Nephron progenitor cell (in vitro differentiated cells): ENCODE measurements at places on chromosomes 16 and 17.

DNA sequence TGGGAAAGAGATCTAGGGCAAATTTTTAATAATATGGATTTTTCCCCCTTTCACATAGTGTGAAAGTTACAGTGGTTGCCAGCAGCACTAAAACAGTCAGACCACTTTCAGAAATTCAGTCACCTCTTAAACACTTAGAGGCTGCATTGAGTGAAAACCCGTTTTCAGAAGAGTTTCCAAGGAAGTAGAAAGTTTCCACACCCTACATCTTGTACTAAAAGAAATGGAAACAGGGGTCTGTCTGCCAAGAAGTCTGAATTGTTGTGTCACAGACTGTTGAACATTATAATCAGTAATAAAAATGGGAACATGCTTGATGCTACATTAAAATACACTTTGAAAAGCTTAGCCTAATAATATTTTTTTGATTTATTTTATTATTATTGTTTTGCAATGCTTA is 278.9 kb upstream of the KCNJ16 start:
- DNase-seq, result no peak

DNA sequence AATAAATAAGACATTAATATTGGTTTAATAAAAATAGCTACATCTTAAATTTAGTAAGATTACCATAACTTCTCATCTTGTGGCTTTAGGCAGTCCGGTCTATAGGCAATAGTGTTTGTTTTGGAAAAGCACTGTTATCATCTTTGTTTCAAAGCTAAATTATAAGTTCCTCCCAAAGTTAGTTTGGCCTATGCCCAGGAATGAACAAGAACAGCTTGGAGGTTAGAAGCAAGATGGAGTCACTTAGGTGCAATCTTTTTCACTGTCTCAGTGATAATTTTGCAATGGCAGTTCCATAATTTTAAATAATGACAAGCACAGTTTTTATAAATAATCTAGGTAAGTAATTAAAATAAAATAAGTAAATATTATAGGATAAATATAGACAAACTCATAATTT is 6.0 kb upstream of the LDHD start:
- DNase-seq, result no peak

DNA sequence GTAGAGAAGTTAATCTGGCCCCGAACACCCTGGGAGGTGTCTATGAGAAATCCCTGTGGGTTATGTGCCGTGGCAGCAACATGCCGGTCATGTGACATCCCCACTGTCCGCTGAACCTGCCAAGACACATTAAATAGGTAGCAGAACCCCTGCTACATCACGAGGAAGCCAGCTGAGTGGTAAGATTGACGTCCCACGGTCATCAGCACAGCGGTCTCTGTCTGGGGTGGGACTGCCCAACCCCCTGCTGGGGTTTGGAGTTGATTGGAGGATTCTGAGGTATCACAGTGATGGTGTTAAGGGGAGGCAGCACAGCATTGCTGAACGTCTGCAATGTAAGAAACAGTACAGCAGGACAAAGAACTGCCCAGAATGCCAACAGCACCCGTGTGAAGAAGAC is 2.0 kb downstream of the TMED6 start:
- no peak for DNase-seq

- no peak for DNase-seq
These were observed 19.4 kb downstream of the RARA start for GRCh38 chr17:40328386-40328766.

GRCh38 chr17:49288388-49288787 is 57.8 kb upstream of the PHOSPHO1 start:
- DNase-seq, result no peak

GRCh38 chr16:79662669-79663313 is 62.3 kb upstream of the MAF start:
- no peak for DNase-seq

- DNase-seq, result no peak
These were observed 4.1 kb downstream of the PDF start for GRCh38 chr16:69326172-69326873.

DNA sequence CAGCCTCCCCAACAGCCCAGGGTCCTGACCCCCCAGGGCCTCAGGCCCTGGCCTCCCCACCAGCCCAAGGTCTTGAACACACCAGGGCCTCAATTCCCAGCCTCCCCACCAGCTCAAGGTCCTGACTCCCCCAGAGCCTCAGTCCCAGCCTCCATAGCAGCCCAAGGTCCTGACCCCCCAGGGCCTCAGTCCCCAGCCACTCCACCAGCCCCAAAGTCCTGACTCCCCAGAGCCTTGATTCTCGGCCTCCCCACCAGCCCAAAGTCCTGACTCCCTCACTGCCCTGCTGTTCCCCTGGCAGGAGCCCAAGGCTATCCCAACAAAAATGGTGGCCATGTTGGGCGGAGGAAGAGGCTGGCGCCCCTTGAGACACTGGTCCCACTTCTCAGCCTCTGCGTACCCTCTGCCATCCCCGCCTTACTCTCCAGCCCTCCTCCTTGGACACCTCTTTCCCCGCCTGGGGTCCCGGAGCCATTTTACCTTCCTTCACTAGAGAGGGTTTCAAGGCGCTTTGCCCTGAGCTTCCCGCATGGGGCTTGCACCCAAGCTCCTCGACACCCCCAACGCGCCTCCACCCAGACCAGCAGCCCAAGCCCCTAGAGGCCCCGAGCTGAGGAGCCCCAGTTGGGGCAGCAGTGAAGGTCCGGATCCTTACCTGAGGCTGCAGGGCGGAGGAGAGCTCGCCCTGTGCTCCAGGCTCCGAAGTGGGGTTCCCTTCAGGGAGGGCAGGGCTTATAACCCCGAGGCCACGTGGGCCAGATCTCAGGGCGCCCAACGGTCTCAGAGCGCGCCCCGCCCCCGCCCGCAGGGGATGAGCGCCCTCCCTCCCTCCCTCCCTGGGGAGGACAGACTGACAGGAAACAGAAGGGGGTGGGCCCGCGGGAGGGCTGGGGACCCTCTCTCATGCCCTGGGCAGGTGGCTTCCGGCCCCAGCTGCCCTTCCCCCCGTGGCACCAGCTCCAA is 3.5 kb upstream of the TSPOAP1 start:
- no peak for DNase-seq

GRCh38 chr17:32349503-32349853 is 479 bp upstream of the ZNF207 start:
- DNase-seq, result no peak

DNA sequence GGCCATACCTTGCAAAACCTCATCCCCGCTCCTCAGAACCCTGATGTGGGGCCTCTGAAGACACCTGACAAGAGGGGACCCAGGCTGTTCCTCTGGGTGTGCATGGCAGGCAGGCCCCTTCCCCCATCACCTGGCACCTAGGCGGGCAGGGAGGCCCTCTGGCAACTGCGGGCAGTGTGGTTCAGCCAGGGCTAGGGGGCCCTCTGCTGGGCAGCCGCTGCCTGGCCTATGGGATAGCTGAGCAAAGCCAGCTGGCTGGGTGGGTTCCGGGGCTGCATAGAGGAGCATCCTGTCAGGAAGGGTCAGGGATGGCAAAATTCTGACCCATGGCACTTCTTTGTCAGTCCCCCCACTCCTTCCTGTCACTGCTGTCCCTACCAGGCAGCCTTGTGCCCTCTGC is 228.7 kb upstream of the ASIC2 start:
- DNase-seq, result peak; percentile 46

DNA sequence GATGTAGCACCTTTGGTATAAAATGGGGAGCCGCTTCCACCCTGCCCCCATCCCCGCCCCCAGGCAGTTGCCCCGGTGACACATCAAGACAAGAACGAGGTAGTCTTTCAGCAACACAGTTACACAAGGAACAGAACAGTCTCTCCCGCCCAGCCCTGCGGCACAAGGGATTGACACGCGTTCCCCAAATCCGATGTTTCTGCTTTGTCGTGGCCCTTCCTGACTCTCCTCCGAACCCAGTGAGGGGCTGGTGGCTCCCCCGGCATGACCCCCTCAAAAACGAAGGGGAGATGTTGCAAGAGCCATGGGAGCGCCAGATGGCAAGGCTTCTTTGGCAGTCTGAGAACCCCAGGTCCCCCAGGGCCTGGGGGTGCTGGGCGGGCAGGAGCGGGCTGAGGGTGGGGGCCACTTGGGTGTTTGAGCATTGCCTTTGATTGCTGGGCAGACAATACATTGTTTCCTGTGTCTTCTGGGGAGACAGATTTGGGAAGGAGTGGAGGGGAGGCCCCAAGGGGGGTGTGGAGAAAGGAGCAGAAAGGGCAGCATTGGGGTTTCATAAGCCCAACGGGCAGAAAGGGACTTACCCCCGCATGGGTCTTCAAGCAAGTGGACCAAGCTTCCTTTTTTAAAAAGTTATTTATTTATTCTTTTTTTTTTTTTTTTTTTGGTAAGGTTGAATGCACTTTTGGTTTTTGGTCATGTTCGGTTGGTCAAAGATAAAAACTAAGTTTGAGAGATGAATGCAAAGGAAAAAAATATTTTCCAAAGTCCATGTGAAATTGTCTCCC is 16.6 kb downstream of the COL1A1 start:
- no peak for DNase-seq

- no peak for DNase-seq
These were observed 9.4 kb downstream of the KIAA0513 start for GRCh38 chr16:85037050-85037410.

GRCh38 chr16:17278988-17279387 is 191.8 kb downstream of the XYLT1 start:
- no peak for DNase-seq

DNA sequence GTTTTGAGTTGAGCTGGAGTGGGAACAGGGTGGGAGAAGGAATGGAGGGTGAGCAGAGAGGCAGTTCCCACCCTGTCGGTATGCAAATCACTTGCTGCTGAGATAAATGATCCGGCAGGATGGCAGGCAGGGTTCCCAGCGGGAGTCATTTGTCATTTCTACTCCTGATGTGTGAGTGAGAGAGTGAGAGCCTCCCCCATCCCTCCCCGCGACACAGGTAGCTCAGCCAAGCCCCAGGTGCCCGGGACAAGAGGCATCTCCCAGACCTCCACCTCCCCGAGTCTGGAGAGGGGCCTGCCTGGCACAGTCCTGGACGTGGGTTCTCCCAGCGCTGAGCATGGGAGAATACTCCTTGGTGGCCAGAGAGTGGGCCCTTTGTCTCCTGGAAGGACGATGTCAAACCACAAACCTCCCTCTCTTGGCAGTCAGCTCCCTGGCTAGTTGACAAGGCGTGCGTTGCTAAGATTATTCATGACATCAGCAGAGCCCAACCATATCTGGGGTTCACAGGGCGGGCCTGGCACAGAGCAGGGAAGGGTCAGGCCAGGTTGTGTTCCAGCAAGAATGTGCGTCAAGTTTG is 33.7 kb upstream of the TNRC6C start:
- peak; percentile 24 for DNase-seq

GRCh38 chr16:9820476-9821246 is 361.6 kb downstream of the GRIN2A start:
- DNase-seq, result peak; percentile 20

DNA sequence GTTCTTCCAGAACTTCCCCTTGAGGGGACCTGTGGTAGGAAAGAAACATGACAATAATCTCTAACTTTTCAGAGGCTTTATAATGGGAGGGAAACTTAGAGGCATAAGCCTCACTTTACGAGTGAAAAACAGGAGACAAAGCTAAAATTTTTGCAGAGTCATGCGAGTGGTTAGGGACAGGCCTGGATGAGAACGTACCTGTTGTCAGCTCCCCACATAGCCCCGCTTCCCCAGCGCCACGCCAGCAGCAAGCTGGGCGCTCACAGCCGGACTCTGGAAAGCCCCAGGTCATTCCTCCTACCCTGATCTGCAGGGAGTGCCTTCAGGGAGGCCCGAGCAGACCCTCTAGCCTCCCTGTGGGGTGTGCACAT is 53.6 kb downstream of the LDHD start:
- no peak for DNase-seq

- DNase-seq, result no peak
These were observed 48.7 kb downstream of the TEX14 start for GRCh38 chr17:58643147-58643546.

DNA sequence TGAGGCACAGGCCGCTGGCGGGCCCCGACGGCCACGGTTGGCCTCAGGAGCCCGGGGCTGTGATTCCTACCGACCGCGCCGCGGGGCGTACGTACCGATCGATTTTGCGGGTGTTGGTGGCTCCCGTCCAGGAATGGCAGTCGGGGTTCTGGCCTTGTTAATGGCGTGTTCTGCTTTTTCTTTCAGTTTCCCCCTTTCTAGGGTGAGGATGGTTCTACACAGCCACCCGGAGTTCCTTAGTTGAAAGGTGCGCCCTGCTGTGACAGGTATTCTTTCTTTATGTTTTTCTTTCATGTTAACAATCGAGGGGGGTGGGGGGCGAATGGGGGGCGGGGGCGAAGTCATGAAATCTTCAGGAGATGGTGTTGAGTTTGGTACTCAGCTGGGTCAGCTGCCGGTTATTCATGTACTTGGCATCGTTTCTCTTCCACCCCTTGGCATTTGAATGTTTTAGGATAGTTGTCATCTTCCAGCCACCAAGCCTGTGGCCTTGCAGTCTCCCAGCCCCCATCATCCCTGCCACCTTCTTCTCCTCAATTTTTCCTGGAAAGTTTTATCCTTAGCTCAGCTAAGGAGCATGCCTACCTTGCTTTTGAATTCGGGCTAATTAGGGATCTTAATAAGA is 802 bp downstream of the CYLD start:
- DNase-seq, result peak; percentile 23

DNA sequence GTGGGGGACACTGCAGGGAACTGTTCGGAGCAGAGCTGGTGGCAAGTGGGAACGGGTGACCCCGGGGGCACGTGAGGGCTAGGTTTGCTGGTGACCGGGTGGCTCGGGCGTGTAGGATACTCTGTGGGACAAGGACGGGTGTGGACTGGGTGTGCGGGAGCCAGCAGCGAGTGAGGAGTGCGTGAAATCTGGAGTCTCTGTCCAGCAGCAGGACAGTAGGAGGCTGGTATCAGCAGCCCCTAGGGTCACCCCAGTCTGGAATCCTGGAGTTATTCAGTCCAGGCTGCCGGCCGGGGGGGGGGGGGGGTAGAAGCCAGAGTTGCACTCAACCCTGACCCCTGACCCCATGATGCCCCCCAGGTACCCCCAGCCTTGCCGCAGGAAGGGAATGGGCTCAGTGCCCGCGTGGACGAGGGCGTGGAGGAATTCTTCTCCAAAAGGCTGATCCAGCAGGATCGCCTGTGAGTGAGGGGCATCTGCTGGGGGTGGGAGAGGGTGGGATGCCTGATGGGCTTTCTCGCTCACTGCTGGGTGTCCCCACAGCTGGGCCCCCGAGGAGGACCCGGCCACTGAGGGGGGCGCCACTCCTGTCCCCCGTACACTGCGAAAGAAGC is 6.2 kb downstream of the ACD start:
- DNase-seq, result no peak

- DNase-seq, result no peak
These were observed 1.4 kb downstream of the ITGB4 start for GRCh38 chr17:75722542-75723095.

DNA sequence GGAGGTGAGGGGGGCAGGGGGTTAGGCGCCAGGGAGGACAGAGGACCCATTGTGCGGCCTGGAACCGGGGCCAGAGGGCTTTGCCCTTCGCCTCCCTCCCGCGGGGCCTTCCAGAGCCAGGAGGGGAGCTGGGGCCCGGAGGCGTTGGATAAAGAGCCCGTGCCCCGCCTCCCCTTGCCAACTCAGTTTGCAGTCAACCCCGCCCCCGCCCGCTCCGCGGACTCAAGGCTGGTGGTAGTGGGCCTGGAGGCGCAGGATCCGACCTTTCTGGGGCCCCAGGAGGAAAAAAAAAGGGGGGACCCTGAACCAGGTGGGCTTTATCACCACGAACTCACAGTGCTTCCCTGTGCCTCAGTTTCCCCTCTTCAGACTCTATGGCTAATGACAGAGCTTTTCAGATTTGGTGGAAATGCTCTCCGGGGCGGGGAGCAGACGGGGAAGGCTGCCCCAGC is 2.0 kb upstream of the SPHK1 start:
- peak; percentile 74 for DNase-seq

- no peak for DNase-seq
These were observed 18.0 kb downstream of the C16orf87 start for GRCh38 chr16:46812781-46813540.
